Activated T-cell treated with anti-CD3 and anti-CD28 coated beads, Interleukin-2, amount 50 U/mL, for 72 hours (primary cell): ENCODE measurements at places on chromosomes 5 and 9. TPM values are rescaled to one million over a fixed set of nuclear protein-coding genes. Genes with fewer than 3 reads are reported as not detected.

GRCh38 chr5:132748522-132749000 is 1.3 kb downstream of the CCNI2 start:
- no peaks in the 10 kb centered on the region for H3K36me3 ChIP-seq
- peaks cover 16% of the 10 kb centered on the region for H3K27me3 ChIP-seq
- no peak overlapping the region for H3K27ac ChIP-seq
- H3K4me3 ChIP-seq: peak overlapping the region; percentile 58
- H3K4me1 ChIP-seq: peaks cover 30% of the 10 kb centered on the region

- H3K27me3 ChIP-seq: no peaks in the 10 kb centered on the region
- H3K4me3 ChIP-seq: no peak overlapping the region
- no peak for DNase-seq
- H3K27ac ChIP-seq: no peak overlapping the region
- H3K36me3 ChIP-seq: no peaks in the 10 kb centered on the region
Observed at GRCh38 chr9:83445703-83446265, 92.4 kb downstream of the FRMD3 start.

- H3K4me1 ChIP-seq: no peaks in the 10 kb centered on the region
- H3K4me3 ChIP-seq: no peak overlapping the region
- no peaks in the 10 kb centered on the region for H3K36me3 ChIP-seq
- H3K27me3 ChIP-seq: no peaks in the 10 kb centered on the region
Observed at GRCh38 chr5:102971676-102972293, 148.2 kb downstream of the GIN1 start.

The TMEM171 gene
- total RNA-seq: not detected

The QRFP gene
- not detected for total RNA-seq

The TAF11L10 gene
- total RNA-seq: not detected

DNA sequence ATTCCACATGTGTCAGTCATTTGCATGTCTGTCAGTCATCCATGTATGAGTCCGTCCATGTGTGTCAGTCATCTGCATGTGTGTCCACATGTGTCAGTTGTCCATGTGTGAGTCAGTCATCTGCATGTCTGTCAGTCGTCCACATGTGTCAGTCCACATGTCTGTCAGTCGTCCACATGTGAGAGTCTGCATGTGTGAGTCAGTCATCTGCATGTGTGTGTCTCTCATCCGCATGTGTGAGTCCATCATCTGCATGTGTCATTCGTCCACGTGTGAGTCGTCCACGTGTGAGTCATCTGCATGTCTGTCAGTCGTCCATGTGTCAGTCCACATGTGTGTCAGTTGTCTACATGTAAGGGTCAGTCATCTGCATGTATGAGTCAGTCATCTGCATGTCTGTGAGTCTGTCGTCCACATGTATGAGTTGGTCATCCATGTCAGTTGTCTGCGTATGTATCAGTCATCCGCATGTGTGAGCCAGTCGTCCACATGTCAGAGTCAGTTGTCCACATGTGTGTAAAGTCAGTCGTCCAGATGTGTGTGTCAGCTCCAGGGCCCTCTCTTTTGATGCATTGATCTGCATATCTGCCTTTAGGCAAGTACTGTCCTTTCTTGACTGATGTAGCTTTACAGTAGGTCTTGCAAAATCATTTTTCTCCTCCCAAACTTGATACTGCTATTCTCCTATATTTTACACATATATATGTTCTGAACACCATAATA is 72.5 kb upstream of the CACNA1B start:
- no peaks in the 10 kb centered on the region for H3K27me3 ChIP-seq
- DNase-seq: no peak
- no peak overlapping the region for H3K27ac ChIP-seq
- H3K4me3 ChIP-seq: no peak overlapping the region

The RMRP gene
- total RNA-seq: 5,353 TPM

GRCh38 chr5:74499256-74500050 is 141.1 kb downstream of the ENC1 start:
- H3K36me3 ChIP-seq: no peaks in the 10 kb centered on the region
- H3K27me3 ChIP-seq: peaks cover 8% of the 10 kb centered on the region
- DNase-seq: no peak
- H3K27ac ChIP-seq: no peak overlapping the region

The FBLL1 gene
- total RNA-seq: 0.37 TPM

DNA sequence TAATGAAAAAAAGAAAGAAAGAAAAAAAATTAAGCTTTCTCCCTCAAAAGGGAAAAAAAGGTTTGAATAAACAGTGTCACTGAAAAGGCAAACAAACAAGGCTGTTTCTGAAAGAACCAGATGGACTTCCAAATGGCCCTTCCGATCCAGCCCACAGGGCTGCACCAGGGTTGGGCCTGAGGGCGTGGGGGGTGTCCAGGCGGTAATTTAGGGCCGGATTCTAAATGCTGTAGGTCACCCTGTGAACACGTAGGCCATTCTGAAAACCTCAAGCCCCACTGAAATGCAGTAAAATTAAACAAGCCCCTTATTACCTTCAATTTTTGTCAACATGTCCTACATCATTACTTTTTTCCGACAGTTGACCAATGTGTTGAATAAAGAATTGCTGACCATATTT is 132.1 kb downstream of the HSD17B3 start:
- H3K27me3 ChIP-seq: peaks cover 20% of the 10 kb centered on the region
- no peak for DNase-seq
- no peaks in the 10 kb centered on the region for H3K4me1 ChIP-seq

- H3K27ac ChIP-seq: no peak overlapping the region
- no peaks in the 10 kb centered on the region for H3K4me1 ChIP-seq
- H3K27me3 ChIP-seq: no peaks in the 10 kb centered on the region
- no peaks in the 10 kb centered on the region for H3K36me3 ChIP-seq
Observed at GRCh38 chr9:116844621-116845020, 157.5 kb downstream of the TRIM32 start.

- H3K27ac ChIP-seq: no peak overlapping the region
- H3K4me3 ChIP-seq: no peak overlapping the region
Observed at GRCh38 chr9:133048595-133048994, 13.2 kb upstream of the CEL start.

- peak; percentile 46 for DNase-seq
- H3K27me3 ChIP-seq: no peaks in the 10 kb centered on the region
- H3K4me3 ChIP-seq: peak overlapping the region; percentile 95
- H3K27ac ChIP-seq: peak overlapping the region; percentile 97
- peaks cover 20% of the 10 kb centered on the region for H3K36me3 ChIP-seq
Observed at GRCh38 chr5:14665101-14665822, 744 bp downstream of the OTULIN start.

The PCDHGB6 gene
- total RNA-seq: not detected

The INSL6 gene
- not detected for total RNA-seq

The FOXD4L6 gene
- not detected for total RNA-seq

GRCh38 chr9:16683326-16683725 is 187.1 kb downstream of the BNC2 start:
- H3K27me3 ChIP-seq: no peaks in the 10 kb centered on the region
- no peaks in the 10 kb centered on the region for H3K36me3 ChIP-seq
- H3K27ac ChIP-seq: no peak overlapping the region
- no peaks in the 10 kb centered on the region for H3K4me1 ChIP-seq

The SPATA31A3 gene
- total RNA-seq: not detected

DNA sequence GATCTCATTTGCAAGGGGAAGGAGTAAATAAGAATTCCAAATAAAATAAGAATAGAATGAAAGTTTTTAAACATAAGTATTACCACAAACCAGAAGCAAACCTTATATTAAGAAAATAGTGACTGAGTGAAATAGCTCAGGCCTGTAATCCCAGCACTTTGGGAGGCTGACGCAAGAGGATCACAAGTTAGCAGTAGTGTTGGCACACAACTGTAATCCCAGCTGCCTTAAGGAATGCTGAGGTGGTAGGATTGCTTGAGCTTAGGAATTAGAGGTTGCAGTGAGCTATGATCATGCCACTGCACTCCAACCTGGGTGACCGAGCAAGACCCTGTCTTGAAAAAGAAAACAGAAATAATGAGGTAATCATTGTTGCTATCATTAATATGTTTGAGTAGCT is 47.0 kb downstream of the APC start:
- no peak for DNase-seq
- no peaks in the 10 kb centered on the region for H3K27me3 ChIP-seq
- no peak overlapping the region for H3K27ac ChIP-seq
- no peaks in the 10 kb centered on the region for H3K4me1 ChIP-seq
- H3K36me3 ChIP-seq: peaks cover 5% of the 10 kb centered on the region
- no peak overlapping the region for H3K4me3 ChIP-seq

- H3K27me3 ChIP-seq: peaks cover 5% of the 10 kb centered on the region
- H3K4me3 ChIP-seq: no peak overlapping the region
- no peaks in the 10 kb centered on the region for H3K4me1 ChIP-seq
- H3K36me3 ChIP-seq: no peaks in the 10 kb centered on the region
Observed at GRCh38 chr5:5699062-5699461, 276.6 kb downstream of the ICE1 start.

The IRX2 gene
- not detected for total RNA-seq

The GOLGA2 gene
- total RNA-seq: 54.4 TPM

DNA sequence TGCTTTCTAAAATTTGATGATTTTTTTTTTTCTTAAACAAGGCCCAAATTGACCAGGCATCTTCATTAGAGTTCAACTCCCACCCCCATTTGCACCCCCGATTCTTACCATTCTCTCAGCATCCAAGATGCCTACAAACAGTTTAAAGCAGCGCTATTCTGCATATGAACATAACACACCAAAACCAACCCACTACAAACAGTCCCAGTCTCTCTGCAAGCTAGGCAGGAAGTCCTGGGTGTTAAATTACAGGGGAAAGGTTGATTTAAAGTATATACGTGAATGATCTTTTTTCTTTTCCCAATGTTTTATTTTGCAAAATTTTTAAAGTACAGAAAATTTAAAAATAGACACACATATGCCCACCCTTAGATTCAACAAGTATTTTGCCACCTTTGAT is 127.0 kb downstream of the ADAMTS12 start:
- no peaks in the 10 kb centered on the region for H3K36me3 ChIP-seq
- no peak overlapping the region for H3K4me3 ChIP-seq
- no peak for DNase-seq
- no peaks in the 10 kb centered on the region for H3K4me1 ChIP-seq
- no peak overlapping the region for H3K27ac ChIP-seq
